ENCODE measurements at places on chromosomes 5 and 9.

GRCh38 chr9:121267689-121268597 is at the start of gene GSN:
TSS of gene GSN (plus strand) at chr9:121268162. CDS start at chr9:121301972, 33,810 bp downstream.
- peak; percentile 24 for DNase-seq

- DNase-seq, result no peak
Measured at GRCh38 chr5:136084698-136085097, 47.9 kb upstream of the SMAD5 start.

DNA sequence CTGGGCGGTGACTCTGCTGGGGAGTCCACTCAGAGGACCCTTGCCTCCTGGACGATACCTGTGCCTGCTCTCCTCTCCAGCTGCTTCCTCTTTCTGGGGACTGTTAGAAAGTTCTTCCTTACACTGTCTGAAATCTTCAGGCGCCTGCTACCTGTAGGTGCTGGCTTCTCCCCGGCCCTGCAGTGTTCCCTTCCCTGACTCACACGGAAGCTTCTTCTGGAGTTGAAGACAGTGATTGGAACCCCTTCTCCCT is 562 bp downstream of the GSN start:
- peak; percentile 39 for DNase-seq

- peak; percentile 4 for DNase-seq
Measured at GRCh38 chr5:19608444-19609002, 379.5 kb downstream of the CDH18 start.

GRCh38 chr5:171175746-171176145 is 133.3 kb upstream of the TLX3 start:
- no peak for DNase-seq

DNA sequence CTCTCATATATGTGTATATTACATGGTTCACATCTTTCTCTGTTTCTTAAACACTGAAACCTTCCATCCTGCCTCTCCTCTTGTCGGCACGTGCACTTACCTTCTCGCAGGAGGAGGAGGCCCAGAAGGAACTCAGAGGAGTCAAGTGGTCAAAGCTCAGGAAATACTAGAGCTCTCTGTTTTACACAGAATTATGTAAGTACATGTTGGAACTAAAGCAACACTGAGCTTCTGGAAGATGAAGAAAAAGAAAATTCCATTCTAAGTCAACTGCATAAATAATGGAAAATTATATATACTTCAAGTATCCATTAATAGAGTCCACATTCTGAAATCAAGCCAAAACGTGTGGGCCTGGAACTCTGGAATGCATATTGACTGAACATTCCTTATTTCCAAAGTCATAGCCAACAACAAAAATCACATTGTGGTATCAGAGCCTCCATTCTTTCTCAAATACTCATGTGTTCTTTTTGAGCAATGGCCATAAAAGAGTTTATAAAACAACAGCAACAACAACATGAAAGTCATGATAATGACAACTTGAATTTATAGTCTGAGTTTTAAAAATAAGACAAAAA is 121.5 kb upstream of the RAI14 start:
- no peak for DNase-seq

DNA sequence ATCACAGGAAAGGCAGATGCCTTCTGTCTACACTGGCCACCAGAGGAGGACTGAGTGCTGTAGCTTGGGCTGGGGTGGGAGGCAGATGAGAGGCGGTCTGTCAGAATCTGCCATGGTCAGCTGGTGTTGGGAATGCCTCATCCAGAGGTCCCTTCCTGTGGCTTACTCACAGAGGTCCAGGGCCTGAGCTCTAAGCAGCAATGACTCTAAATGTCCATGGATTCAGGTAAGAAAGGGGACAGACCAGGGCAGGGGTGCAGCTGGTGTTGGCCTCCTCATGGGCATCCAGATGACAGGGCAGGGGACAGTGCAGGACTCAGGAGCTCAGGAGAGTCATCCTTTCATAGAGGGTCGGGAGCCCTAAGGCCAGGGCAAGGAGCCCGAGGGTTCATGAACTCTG is 165.0 kb downstream of the ICE1 start:
- no peak for DNase-seq

DNA sequence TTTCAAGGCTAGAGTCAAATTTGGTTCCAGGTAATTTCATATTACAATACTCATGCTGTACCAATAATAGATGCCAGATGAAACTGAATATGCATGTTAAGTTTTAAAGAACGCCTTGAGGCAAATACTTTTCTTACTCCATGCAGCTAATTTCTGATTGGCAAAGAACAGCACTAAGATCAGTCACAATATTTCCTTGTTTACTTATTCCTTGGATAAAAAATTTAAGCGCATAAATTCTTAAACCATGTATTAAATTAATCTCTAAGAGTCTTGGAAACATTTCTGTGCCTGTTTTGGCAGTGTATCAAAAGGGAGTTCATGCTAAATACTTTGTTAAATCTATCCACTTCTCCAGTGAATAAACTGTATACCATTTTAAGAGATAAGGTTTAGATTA is 173.5 kb downstream of the SLC12A2 start:
- no peak for DNase-seq

GRCh38 chr5:76469656-76470290 is 66.7 kb downstream of the IQGAP2 start:
- no peak for DNase-seq

DNA sequence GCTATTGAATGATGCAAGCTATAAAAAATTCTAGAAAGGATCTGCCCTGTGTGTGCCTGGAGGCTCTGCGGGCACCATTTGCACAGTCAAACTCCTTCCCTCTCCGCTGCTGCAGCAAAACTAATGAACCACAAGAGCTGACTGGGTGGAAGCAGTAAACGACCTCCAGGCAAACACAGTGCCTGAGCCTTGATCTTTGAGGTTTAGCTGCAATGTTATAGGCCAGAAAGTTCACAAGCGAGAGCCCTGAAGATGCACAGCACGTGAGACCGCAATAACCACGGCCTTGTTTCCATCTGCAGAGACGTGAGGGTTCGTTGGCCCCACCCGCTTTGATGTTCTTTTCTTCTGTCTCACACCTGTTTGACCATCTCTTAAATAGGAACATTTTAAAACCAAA is 69.2 kb upstream of the S1PR3 start:
- no peak for DNase-seq

DNA sequence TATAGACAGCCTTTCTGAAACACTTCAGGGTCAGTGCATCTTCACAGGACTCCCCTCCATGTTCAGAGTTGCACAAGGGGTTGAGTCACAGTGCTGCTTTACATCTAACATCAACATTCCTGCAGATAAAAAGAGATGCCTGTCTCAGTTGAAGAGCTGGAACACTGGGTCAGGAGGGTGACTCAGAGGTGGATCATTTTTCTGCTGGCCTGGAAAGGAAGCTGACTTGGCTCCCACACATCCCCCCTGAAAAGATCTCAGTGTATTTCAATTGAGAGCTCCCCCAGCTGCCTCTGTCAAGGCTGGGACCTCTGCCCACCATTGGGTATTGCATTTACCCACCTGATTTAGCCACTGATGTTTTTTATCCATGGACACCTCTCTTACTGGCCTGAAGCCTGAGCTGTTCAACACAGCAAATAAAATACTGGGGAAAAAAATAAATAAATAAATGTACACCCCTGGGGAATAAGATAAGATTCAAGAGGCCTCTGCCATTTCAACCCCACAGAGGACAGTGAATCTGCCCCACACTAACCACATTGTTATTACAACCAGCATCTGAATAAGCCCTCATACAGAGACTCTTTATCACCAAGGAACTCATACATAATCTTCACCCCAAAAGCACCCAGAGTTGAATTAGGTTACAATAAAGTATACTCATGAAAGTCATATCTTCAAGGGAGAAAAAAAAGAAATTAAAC is 716.4 kb downstream of the SEMA5A start:
- DNase-seq, result no peak

DNA sequence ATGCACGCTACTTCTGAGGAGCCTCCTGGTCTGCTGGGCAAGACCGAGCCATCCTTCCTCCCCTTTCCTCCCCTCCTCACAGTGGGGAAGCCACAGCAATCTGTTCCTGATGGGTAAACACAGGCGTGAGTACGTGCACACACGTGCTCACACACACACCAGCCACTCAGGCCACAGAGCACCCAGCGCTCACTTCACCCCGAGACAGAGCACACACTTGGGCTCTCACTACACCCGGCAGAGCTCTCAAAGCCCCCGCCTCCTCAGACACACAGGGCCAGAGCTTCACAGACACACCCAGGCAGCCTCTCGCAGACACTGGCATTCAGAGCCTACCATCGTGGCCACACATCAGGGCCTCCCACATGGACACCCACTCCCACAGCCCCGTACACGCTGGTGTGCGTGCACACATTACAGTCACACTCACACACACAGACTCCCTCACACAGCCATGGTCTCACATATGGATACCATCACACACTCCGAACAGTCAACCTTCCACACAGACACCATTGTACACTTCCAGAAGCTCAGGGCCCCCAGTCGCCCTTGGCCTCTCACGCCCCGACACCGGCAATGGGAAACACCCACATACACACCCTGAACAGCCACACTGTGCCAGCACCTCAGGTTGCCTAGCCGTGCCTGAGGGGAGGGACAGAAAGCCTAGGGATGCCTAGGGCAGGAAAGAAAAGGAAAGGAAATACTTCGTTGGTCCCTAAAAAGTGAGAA is 13.5 kb downstream of the CNTFR start:
- no peak for DNase-seq

DNA sequence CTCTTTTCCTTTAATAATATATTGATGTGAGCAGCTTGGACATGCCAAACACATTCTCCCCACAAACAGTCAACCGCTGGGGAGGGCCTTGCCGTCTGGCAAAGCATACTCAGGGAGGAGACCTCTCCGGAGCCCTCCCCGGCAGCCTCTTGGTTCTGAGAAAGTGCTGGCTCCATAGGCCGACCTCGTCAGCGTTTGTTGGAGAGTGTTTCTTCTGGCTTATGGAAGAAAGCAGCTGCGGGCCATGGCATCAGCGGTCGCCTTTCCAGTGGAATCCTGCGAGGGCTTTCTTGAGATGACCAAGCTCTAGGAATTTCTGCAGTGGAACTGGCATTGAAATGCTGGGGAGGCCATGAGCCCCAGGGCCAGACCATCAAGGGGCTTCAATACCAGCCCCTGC is 405.7 kb upstream of the IRX4 start:
- DNase-seq, result no peak

- DNase-seq, result no peak
Measured at GRCh38 chr9:125747765-125748445, 732 bp downstream of the PBX3 start.

GRCh38 chr5:97089149-97089801 is 53.1 kb downstream of the LIX1 start:
- peak; percentile 18 for DNase-seq

- no peak for DNase-seq
Measured at GRCh38 chr9:128703616-128704355, 1.5 kb downstream of the PKN3 start.

DNA sequence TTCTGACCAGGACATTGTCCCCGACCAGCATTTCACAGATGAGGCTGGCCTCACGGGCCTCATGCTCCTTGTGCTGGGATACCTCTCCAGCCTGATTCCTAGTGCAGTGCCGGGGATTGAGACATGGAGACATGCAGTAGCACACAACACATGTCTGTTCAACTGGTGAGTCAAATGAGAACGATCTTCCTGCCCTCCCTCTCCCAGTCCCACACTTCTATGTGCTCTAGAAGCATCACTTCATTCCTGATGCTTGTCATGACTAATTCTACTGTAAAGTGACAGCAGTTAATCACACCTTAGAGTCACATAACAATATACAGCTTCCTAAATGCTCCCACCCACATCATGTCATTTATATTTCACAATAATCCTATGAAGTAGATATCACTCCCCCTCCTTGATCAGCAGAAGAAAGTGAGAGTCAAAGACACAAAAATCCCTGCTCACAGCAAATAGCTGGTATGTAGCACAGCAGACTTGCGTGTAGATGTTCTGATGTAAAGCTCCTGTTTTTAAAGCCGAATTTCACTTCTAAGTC is 101.8 kb downstream of the CCDC192 start:
- DNase-seq, result no peak

DNA sequence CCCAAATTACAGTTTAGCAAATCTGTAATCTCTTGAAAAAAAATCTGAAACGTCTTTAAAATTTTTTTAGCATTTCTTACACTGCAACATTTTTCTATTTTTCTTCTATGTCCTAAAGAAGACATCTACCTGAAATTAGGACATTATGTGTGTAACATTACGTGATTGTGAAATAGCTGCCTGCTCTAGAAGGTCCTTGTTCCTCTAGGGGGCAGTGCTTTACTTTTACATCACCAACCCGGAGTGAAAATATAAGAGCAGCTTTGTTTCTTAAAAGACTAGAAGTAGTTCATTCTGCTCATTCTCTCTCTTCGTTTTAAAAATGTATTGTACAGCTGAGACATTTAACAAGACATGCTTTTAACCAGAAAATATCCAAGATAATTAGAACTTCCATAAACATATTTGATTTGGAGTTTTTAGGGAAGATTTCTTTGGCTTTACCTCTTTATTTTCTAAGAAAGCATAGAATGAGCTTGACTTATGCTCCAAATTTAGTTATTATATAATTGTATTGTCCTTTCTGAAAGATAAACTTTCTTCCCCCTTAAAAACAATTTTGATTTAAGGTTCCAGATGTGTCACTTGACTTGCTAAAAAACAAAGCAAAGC is 48.1 kb upstream of the RIOK2 start:
- DNase-seq, result peak; percentile 75

DNA sequence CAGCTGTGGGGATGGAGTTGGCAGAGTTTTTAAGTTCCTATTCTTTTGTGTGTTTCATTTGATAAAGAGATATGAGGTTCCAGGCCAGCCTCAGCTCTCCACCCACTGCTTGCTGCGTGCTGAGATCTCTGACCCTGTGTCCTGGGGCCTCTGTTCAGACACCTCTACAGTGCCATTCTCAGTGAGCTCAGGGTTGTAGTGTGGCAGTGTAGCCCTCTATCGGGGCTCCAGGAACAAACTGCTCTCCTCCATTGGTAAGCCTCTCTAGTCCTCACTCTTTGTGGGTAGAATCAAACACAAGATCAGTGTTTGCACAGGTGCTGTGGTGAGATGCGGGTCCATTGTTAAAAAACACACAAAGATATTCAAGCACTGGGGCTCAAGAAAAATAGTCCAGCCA is 386.6 kb upstream of the RPS23 start:
- no peak for DNase-seq

DNA sequence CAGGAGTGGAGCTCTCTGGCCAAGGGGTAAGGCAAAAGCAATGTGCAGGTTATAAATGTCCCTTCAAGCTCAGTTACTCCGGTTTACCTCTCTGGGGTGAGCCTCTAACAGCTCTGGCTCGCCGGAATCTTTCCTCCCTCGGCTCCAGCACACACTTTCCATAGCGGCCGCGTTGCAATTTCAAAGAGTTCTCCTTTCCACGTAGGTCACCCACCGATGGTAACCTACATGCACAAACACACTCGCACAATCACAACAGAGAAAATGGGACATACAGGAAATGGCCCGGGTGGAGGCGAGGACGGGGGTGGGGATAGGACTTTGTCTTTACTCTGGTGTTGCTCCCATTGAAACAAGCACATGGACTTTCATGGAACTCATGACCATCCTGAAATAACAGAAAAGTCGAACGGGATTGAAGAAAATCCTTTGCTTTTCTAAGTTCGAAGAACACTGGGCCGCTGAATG is 1.2 kb downstream of the LHFPL2 start:
- no peak for DNase-seq

- DNase-seq, result no peak
Measured at GRCh38 chr9:107638521-107639310, 149.1 kb upstream of the KLF4 start.

GRCh38 chr5:160545832-160546231 is 124.2 kb downstream of the PTTG1 start:
- no peak for DNase-seq

Measured in AML-193 (cell line).